Stimulated activated CD8-positive, alpha-beta memory T cell treated with anti-CD3 and anti-CD28 coated beads, Interleukin-12 subunit alpha, Interleukin-12 subunit beta, amount 100 ng/mL, for 1 hour (primary cell): ENCODE measurements at places on chromosomes 2 and 18.

GRCh38 chr2:177051278-177051677 lies 161.3 kb upstream of the HNRNPA3 start:
- DNase-seq = no peak

DNA sequence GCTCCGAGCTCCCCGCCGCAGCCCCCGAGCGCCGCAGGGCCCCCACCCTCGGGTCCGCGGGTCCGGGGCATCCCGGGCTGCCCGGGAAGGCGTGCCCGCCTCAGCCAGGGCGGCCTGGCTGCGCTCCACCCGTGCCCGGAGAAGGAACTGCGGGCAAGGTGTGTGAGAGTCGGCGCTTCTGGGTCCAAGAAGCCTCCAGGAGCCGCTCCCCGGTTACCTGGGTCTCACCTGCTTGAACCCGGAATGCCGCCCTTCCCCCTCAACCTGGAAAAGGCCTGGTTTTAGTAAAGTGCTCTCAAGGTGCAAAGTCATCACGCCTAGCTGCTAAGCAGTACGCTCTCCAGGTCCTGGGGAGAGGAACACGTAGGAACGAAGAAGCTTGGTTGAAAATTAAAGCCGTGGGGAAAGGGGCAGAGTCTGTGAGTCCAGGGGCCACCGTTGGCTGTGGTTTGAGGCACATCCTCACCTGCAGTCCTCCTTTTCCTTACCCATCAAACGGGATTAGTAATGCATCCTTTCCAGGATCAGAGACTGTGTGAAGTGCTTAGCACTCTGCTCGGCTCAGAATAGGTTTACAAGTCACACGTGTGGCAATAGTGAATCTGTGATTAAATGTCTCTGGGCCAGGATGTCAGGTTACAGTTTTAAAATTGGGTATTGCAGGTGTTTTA lies 1.2 kb downstream of the ASAP2 start:
- no peak for DNase-seq

GRCh38 chr2:212098966-212099365 lies 439.6 kb downstream of the ERBB4 start:
- DNase-seq = no peak

DNA sequence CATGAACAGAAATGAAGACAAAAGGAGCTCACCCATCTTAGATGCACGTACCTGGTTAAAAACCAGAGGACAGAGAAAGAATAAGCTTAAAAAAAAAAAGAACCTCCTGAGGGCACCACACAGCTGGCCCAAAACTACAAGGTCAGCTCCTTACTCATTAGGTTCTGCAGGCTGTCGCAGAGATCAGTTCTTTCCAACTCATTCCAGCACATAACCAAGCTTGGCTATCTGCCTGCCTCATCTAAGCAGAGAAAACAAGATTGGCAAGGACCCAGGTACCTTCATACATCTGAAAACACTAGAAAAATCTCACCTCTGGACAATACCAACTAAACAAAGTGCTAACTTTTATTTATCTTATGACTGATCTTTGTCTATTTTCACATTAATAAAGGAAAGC lies 89.9 kb downstream of the NOL10 start:
- DNase-seq = no peak

DNA sequence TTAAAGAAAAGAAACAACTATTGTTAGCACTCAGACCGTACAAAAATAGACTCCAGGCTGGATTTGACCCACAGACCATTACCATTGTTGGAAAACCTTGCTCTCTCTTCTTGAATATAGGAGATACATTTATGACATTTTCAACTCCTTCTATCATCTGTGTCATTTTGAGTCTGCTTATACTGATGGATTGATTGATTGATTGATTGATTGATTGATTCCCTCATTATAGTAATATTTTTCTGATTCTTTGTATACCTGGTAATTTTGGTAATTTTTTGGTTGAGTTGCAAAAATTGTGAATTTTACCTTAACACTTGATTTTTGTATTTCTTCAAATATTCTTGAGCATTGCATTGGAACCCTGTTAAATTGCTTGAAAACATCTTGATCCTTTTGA lies 114.2 kb upstream of the KLHL29 start:
- no peak for DNase-seq

GRCh38 chr2:70570041-70570661 lies 16.5 kb upstream of the TGFA start:
- DNase-seq = no peak

DNA sequence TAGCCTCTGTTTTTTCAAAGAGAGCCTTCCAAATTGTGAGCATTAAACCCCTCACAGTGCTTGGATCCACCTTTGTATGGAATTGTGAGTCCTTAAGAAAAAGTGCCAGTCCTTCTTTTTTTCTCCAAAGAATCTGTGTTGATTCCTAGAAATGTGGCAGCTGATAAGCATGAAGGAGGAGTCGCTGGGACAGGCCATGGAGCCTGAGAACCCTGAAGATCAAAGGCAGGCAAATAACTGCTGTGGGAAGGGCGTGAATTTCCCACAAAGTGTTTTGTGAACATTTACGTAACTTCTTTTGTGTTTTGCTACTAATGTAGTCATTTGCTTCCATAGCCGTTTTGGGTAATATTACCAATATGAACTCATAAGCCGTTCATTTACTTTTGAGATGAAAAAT lies 27.7 kb upstream of the CHMP1B start:
- DNase-seq = no peak

DNA sequence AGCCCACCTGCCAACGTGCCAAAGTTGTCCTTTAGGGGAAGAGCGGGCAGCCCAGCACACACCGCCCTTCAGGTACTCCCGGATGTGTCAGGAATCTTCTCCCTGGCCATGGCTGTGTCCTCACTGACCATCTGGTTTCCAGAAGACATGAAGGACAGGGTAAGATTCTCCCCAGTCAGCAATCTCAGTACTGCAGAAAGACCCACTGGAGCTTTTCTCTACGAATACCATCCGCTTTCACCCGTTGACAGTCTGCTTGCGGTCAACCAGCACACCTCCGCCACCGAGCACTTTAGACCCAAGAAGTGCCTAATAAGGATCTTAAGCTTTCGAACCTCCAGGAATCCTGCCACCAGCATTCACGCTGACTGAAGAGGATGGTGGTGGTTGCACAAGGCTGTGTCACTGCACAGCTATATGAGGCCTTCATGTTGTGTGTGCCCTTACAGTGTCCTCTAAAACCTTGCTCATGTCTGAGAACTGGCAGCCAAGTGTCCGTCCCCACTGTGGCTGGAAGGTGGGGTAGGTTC lies 42.7 kb upstream of the ITM2C start:
- DNase-seq = no peak

DNA sequence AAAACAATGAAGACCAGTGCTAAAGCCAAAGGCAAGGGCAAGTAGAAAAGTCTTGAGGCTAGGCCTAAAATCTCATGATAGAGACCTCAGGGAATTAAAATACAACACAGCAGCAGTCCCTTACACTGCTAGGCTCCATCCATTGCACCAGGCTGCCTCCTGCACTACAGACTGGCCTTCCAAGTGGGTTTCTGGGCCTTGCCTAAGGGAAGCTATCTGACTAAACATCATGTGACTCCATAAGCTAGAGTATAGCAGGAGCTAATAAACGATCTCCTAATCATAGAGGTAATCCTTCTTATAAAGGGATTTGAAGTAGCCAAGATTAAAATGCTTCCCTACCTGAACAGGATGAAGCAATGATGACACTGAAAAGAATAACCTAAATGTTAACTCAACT lies 77.6 kb upstream of the NFU1 start:
- no peak for DNase-seq

- no peak for DNase-seq
These were observed 110.8 kb upstream of the CDC42EP3 start for GRCh38 chr2:37782155-37782673.

DNA sequence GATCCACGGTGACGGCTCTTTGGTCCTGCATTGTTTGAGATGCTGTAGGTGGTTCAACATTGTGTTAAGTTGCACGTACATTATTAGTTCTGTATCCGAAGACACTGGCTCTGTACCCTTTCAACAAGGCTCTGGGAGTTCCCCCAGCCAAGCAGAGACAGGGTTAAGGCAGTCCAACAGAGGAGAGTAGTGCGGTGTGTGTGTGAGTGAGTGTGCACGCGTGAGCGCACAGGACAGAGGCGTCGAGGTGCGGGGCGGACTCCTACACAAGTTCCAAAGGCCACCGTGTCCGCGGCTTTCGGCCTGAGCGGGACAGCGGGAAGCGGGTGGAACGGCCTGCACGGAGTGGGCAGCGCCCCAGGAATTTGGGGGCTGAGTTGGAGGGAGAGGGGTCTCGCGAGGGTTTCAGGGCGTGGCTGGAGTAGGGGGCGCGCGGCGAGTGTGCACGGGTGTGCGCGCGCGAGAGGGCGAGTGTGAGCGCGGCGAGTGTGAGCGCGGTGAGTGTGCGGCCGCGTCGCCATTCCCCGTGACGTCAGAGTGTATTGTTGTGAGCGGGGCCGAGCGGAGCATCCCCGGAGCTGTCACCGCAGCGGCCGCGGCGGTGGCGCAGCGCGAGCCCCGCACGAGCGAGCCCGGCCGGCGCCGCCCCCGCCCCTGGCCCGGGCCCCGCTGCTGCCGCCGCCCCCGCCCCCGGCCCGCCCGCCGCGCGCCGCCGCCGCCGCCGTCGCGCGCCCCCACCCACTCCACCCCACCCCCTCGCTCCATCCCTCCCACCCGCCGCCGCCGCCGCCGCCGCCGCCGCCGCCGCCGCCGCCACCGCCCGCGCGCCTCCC lies at the start of gene ASXL3:
Gene ASXL3, plus strand, starts transcription at position 535 of the 833 bp plus-strand sequence. CDS start 413 bp downstream, outside the sequence.
- no peak for DNase-seq

GRCh38 chr2:210421916-210422315 lies 54.6 kb downstream of the LANCL1 start:
- no peak for DNase-seq

GRCh38 chr2:200301953-200302858 lies 4.3 kb upstream of the SPATS2L start:
- DNase-seq = no peak

- no peak for DNase-seq
These were observed 10.0 kb upstream of the CTIF start for GRCh38 chr18:48528861-48529260.

DNA sequence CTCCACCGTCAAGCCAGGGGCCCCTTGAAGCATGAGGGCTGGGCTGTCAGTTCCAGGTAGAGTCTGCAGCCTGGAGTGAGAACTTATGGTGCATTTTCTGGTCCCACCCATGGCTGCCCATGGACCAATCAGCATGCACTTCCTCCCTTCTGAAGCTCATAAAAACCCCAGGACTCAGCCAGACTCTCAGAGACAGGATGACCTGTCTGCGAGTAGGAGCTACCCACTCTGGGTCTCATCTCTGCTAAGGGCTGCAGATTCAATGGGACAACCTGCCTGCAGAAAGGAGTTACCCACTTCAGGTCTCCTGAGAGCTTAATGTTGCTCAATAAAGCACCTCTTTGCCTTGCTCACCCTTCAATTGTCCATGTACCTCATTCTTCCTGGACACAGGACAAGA lies 9.4 kb upstream of the DUSP19 start:
- DNase-seq = no peak

GRCh38 chr2:73172963-73173362 lies 29.4 kb upstream of the NOTO start:
- no peak for DNase-seq

- DNase-seq = no peak
These were observed 124.2 kb upstream of the ARHGAP28 start for GRCh38 chr18:6605115-6605869.

GRCh38 chr2:204019572-204020501 lies 83.3 kb downstream of the ICOS start:
- DNase-seq = no peak

DNA sequence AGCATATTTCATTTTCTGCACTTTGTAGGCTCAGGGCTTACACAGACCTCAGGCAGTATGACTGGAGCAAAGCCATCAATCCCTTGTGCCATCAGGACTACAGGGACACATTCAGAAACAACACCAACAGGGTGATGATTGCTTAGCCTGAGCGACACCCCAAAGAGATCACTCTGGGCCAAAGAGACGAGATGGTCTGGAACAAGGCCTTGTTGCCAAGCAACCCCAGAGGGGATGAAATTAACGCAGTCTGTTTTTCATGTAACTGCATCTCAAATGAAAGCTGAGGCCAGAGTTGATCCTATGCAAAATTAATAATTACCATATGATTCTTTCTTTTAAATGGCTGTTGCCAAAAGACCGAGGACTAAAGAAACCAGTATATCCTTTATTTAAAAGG lies 20.2 kb upstream of the B3GNT2 start:
- DNase-seq = no peak
